ENCODE measurements at places on chromosomes 2 and 18.

DNA sequence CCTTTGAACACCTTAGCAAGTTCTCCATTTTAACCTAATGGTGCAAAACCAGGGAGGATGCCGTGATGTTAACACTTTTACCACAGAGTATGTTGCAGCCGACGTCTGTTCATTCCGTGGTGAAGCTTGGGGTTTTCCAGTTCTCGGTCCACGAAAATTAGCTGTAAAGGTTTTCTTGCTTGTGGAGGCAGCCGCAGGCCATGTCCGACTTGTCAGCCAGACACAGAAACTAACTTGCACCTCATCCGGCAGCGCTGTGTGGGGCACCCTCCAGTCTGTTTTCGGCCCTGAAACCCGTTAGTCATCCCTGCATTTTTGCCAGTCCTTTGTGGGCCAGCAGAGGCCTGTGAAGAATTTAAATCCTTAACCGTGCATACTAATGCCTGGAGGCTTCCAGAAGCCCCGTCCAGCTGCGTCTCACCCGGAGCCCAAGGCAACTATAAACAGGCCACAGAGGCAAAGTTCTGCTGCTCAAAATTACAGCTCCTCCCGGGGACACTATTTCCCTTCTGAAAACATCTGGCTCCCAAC lies 70.6 kb downstream of the SH3YL1 start:
- no peak for DNase-seq

GRCh38 chr2:3968736-3969135 lies 265.4 kb downstream of the DCDC2C start:
- DNase-seq: no peak

DNA sequence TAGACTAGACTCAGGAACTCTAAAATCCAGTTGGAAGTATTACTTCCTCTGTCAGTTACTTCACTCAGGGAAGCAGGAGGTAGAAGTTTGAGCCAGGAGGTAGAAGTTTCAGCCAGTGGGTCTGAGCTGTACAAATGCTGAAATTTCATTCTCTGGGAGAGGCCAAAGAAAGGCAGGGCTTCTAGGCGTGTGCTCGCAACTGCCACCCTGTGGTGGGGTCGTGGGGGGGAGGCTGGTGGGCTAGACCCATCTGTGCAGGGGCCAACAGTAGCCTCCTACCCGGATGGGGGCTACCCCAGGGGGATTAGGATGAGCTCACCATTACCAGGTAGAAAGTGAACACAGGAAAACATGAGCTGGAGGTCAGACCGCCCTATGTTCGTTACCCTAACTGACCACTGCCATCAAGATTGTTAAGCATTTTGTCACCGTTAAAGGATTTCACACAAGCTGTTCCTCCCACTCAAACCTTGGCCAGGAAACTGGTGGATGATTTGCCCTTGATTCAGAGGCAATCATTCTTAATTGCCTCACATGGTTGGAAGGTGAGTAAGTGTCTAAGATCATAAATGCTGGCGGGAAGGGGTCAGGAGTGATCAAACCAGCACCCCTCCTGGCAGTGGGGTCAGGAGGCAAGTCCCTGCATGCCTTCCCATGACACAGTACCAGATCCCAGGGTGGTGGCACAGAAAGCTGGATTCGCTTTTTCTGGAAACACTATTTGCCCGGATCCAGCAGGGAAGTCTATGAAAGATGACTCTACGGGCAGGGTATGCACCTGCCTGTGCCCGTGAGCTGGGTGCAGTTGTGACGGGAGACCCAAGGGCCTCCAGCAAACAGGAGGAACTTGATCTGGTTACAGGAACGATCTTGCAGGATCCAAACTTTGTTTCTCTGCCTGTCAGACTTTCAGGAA lies 5.2 kb upstream of the FHL2 start:
- DNase-seq: no peak

GRCh38 chr18:54714851-54715250 lies 113.4 kb upstream of the RAB27B start:
- no peak for DNase-seq

DNA sequence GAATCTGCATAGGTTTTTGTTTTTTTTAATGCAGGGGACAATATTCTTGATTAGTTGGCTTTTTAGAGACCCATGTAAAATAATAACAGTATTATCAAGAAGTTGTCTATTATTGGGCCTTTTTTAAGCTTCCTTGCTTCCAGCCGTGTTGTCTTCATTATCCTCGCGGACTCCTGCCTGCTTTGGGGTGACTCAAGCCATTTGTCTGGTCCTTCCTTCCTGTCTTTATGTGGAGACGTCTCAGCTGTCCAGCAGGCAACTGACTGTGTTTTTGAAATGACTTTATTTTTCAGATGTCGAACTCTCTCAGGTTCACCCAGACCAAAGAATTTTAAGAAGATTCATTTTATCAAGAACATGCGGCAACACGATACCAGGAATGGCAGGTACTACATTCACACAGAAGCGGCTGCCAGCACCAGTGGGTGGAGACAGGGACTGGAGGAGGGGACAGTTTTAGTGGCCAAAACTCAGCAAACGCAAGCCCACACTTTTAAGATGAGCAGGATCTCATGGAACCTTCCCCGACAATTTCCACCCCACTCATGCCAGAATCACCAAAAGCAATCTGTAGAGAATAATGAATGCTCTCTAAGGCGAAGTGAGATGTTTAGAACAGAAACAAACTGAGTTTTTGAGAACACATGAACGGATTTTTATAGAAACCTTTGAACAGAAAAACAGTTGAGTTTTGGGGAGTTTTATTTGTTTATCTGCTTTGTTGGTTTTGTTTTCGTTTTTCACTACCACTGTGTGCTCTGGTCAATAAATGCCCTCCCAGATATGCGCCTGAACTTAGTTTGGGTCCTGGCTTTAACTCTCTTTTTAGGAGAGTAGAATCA lies 59.1 kb downstream of the CABLES1 start:
- no peak for DNase-seq

DNA sequence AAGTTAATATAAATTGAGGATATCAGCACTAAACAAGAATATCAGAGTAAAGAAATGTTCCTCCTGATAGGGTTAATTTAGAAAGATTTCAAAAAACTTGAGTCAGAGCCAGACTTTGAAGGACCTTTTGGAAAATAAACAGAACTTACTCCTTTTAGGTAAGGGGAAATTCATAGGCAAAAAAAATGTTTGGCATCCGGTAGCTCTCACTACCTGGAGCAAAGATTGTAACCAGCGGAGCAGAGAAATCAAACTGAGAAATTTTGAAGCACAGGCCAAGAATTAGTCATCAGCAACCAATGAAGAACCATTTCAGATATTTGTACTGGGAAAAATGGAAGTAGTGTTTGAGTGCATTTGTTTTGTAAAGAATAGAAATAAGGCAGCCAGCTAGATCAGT lies 113.0 kb downstream of the ICA1L start:
- no peak for DNase-seq
